ENCODE measurements at places on chromosomes 2 and 18.

- DNase-seq, result no peak
Observed at GRCh38 chr2:46841621-46842020, 74.0 kb downstream of the MCFD2 start.

DNA sequence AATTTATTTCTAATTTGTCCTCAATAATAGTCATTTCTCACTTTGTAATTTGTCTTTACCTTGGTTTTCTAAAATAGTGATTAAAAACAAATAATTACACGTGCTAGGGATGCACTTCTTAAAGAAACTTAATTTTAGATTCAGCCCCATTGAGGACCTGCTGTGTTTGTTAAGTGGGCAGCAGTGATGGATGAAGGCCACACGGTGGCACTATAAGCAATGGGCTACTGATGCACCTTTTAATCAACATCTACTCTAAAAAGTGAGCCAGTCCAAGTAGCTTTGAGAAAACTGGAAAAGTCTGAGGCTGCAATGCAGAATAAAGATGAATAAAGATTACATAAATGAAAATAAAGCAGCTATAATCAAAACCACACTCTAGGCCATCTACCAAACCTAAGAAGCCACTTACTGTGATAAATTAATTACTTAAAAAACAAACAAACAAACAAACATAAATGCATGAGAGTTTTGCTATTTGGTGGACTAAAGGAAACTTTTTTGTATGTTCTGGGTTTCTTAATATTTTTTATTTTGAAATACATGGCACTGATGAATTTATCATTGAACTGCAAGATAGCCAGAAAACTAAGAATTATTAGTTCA lies 89.3 kb downstream of the PDE11A start:
- DNase-seq, result no peak

DNA sequence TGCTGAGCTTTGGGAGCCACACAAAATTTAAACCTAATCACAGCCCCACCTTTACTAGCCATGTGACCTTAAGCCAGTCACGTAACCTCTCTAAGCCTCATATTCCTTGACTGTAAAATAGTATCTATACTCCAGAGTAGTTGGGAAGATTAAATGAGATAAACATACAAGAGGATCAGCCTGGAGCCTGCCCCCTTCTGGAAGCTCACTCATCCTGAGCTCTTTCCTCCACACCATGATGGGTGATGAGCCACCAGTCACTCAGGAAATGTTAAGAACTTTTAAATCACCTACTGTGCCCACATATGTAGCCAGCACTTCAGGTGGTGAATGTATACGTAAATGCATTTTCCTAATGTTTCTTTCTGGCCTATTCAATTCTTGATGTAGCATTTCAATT lies 195.9 kb upstream of the DDX18 start:
- DNase-seq, result no peak

DNA sequence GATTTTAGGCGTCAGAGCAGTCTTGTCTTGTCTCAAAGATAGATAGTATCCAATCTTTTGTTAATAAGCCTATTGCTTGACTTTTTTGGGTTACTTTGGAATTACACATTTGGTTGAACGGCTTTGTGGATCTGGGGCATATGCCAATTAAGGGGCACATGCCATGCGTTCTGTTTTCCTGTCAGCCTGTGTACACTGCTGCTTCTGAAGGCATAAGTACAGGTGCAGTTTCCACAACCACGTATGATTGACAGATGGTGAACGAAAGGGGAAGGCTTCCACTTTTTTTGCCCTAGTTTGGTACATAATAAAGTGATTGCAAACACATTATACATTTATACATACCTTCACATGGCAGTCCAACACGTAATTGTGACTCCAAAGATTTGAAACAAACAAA lies 102.3 kb downstream of the RAPH1 start:
- DNase-seq, result no peak

DNA sequence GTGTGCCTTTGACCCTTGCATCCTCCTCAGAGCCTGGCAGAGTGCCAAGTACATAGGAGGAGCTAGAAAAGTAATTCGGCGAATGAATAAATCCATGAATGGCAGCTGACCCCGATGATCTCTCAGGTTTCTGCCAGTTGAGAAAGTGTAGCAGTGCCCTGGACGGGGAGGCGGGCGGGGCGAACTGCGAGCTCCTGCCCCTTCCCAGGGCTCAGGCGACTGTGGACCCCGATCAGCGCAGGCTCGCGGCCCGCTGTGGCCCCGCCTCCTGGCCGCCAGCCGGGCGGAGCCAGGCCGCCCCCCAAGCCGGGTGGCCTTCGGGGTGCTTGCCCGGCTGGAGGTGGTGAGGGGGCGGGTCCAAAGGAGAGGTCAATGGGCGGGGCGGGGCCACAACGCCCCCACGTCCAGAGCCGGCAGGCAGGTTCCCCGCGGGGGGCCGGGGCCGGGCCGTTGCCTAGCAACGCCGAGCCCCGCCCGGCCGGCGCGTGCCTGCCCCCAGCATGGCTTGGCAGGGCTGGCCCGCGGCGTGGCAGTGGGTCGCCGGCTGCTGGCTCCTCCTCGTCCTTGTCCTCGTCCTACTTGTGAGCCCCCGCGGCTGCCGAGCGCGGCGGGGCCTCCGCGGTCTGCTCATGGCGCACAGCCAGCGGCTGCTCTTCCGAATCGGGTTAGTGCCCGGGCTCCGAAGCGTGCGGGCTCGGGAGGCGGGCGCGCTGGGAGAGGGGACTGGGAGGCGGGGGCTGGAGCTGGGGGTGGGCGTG lies 30.6 kb upstream of the TMBIM1 start:
- DNase-seq, result peak; percentile 27

DNA sequence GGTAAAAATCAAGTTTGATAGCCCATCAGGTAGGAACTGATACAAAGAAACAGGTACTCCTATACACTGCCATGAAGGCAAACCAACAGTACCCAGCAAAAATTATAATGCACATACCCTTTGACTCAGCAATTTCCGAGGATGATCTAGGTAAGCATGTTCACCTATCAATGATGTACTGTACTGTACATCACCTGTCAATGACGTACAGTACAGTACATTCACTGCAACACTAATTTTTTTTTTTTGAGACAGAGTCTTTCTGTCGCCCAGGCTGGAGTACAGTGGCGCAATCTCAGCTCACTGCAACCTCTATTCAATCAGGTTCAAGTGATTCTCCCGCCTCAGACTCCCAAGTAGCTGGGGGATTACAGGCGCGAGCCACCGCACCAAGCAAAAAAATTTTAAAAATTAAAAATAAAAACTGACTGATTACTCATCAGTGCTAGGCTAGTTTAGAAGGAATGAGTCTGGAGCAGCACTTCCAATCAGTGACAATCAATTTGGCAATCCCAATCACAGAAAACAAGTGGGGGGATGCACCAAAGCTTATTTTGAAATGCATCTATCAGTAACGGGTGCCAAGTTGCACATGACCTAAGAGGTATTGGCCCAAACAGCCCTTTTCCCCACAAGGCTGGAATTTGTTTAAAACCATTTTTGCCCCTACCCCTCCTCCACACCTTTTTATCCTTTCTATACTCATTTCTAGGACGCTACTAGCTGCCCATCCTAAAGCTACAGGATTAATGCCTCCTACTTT lies 8.2 kb downstream of the SRSF7 start:
- no peak for DNase-seq

DNA sequence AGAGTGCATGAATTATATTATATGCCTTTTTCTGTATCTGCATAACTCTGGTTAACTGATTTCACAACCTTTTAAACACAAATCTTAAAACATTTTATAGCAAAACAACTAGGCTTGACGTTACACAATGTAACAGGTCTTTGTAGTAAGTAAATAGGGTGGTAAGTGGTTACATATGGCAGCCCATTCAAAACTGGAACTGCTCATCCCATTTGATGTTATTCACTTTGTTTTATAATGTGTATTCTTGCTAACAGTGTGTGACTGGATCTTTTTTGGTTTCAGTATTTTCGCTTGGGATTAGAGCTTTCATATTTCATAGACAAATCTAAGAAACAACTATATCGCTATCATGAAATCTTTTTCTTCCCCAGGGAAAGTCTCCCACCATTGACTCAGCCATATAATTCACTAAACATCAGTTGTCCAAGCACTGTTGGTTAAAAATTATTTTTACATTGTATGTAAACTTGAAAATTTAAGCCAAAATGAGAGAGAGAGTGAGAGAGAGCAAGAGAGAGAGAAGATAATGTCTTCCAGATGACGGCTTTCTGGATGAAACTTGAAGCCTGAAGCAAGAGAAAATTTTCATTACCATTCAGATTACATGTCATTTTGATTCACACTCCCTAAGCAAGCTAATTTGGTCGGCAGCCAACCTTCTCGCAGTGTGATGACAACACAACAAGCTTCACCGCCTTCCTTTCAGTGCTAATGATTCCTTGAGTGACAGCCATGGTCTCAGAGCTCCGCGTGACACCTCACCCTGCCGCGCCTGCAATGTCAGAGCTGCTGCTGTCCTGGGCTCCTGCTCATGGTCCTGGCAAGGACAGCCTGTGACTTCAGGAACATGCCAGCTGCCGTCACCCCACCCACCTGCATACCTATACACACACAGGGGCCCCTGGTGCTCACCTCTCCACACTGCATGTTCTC lies 946.9 kb upstream of the SOX11 start:
- no peak for DNase-seq

DNA sequence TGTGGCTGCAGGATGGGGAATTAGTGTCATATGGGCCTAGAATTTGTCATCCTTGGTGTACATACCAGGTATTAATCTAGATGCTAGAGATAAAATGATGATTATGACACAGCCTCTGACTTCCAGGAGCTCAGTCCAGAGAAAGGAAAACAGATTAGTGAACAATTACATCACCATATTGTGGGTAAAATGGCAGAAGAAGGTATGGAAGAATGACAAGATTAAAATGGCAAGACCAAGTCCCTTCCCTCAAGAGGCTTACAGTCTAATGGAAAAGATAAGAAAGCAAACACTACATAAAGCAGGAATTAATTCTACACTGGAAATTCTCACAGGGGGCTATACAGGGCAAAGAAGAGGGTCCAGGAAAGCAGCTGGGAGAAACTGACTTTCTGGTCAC lies 25.9 kb upstream of the TYMS start:
- no peak for DNase-seq

DNA sequence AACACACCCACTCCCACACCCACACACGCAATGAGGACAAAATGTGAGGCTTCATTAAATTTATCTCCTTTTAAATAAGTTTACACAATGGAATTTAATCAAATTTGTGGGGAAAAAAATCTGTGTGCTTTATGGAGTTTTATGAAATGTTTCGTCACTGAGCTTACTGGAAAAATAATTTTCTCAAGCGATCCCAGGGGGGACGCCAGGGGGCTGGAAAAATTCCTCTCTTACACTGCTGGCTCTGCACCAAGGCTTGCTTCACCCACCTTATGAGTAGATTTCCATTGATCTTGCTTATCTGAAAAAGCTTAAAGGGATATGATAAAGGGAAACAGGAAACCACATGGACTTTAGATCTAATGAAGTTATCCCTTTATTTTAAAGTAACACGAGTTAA lies 95.5 kb downstream of the CABYR start:
- no peak for DNase-seq

GRCh38 chr18:1092228-1092627 lies 187.6 kb downstream of the ADCYAP1 start:
- no peak for DNase-seq

DNA sequence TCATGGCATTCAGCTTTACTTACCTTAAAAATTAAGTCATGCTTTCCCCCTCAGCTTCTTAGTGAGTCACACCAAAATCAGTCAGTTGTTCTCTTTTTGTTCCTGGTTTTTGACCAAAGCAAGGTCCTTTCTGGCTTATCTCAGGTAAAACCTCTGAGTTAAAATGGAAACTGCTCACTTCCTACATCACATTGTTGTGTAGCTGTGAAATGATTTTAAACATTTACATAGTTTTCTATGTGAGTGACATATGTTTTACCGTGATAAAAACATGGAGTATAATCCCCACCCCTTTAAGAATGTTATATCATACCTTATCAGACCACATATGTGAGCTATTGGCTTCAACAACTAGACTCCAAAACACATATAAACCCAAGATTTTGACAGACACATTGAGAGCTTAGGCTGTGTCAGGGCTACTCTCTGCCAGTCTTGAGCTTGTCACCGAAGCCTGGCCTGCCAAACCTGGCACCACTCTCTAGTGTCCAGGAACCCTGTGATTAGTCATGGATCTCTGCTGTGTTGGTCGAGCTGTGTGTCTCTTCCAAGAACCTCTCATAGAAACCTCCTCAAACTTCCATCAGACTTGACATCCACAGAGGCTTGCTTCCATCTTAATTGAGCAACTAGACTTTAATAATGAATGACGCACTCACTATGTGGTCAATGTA lies 294.5 kb upstream of the FBXO11 start:
- no peak for DNase-seq

DNA sequence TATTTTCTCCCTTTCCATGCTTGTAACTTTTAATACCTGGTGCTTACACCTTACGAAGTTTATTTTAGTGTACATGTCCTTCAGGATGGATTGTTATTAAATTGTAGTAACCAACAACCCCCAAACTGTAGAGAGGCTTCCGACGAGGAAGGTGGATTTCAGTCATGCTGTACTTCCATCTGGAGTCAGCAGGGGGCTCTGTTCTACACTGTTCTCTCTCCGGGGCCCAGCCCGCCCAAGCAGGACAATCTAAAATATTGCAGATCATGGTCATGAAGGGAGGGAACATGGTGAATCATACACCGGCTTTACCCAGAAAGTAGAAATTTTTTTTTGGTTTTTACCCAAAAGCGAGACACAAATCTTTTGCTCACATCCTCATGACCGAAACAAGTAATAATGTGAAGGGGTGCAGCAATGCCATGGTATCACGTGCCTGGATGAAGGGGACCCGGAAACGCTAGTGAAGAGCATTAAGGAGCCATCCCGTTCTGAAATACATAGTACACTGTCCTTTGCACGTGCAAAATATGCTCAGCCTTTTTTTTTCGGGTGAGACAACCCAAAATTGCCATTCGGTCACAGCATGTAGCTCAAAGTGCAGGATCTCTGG lies 884.8 kb downstream of the EPHA4 start:
- DNase-seq, result peak; percentile 56

- no peak for DNase-seq
Observed at GRCh38 chr2:231256494-231256893, 58.1 kb downstream of the ARMC9 start.

DNA sequence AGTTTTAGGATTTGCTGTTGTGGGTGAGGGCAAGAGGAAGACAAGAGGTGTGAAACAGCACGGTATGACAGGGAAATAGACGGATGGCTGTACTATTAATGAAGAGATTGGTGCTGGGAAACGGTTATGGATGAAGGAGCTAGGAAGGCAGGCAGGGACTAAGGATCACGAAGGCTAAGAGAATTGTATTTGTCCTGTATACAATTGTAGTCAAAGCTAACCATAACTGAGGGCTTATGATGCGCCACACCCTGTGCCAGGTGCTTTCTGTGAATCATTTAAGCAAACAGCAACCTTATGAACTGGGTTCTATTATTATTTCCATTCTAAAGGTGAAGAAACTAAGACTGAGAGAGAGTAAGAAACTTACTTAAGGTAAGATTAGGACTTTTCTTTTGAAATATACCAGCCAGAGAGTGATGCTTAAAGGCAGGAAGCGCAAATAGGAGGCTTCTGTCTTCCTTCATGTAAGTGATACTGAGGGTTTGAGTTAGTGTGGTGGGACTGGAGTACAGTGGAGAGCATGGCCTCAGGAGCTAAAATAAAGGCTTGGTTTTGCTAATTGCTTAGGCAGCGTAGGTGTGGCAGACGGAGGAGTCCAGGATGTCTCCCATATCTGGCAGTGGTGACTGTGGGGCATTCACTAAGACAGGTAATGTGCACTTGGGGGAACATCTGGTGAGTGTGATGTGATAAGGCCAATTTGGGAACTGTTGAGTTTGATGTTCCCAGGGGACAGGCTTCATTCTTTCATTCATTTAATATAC lies 85.8 kb downstream of the PLEKHM3 start:
- no peak for DNase-seq
